Epithelial cell of proximal tubule (primary cell): ENCODE measurements at places on chromosomes 13 and 19. TPM values are rescaled to one million over a fixed set of nuclear protein-coding genes. Genes with fewer than 3 reads are reported as not detected.

The CAPN12 gene
- total RNA-seq, result 0.51 and 7.3 TPM in 2 replicates

The PABPC3 gene
- total RNA-seq, result 0.14 and 0.23 TPM in 2 replicates

The C13orf42 gene
- total RNA-seq, result not detected in 2 replicates

The MBD3L2 gene
- total RNA-seq, result not detected in 2 replicates

The ACTMAP gene
- total RNA-seq, result 2.2 and 3.3 TPM in 2 replicates
